PC-9 (cell line): ENCODE measurements at places on chromosomes 3 and 15. TPM values are rescaled to one million over a fixed set of nuclear protein-coding genes. Genes with fewer than 3 reads are reported as not detected.

The OPA1 gene
- 105 and 120 TPM in 2 replicates for total RNA-seq

- no peak overlapping the region for H3K4me3 ChIP-seq
- H3K27ac ChIP-seq = no peak overlapping the region
- H3K4me1 ChIP-seq = no peaks in the 10 kb centered on the region
Measured at GRCh38 chr3:171225165-171225564, 198.6 kb upstream of the SLC2A2 start.

GRCh38 chr3:36433511-36433910 is 53.2 kb downstream of the STAC start:
- no peak for DNase-seq
- H3K36me3 ChIP-seq = no peaks in the 10 kb centered on the region
- no peaks in the 10 kb centered on the region for H3K27me3 ChIP-seq
- no peak overlapping the region for H3K27ac ChIP-seq
- no peaks in the 10 kb centered on the region for H3K4me1 ChIP-seq
- no peak overlapping the region for H3K4me3 ChIP-seq

The GRK7 gene
- total RNA-seq = not detected in 2 replicates

The P2RY1 gene
- 0.88 and 1.2 TPM in 2 replicates for total RNA-seq

DNA sequence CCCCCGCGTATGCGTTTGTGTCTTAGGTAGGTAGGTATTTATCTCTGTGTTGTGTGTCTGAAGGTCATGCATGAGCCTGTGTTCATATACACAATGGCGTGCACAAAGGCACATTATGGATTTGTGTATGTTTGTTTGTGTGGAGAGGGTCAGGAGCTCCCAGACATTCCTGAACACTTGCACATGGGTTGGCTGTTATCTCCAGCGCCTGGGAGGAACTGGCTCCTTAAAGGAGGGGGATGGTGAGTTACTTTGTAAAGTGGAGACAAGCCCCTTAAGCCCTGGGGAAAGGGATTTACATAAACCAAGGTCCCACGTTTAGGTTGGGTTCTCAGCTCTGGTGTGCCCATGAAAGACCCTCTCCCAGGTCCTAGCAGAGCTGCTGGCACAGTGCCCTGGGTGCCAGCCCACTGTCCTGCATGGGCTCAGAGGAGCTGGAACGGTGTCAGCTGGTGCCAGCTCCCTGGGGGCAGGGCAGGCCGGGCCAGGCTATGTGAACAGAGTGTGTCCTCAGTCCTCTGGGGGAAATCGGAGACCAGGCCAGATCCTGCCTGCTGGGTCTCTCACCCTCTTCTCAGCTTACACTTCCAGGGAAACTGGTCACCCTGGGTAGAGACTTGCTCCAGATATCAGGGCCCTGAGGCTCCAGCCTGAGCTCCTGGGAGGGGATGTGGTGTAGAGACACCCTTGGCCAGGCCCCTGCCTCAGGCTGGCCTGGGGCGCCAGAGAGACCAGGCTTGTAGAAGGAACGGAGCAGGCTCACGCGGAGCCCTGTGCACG is 25.1 kb downstream of the SNX33 start:
- peaks cover 71% of the 10 kb centered on the region for H3K4me1 ChIP-seq
- H3K27ac ChIP-seq = peak overlapping the region; percentile 71
- no peaks in the 10 kb centered on the region for H3K27me3 ChIP-seq
- peak; percentile 81 for DNase-seq
- H3K36me3 ChIP-seq = no peaks in the 10 kb centered on the region
- peak overlapping the region; percentile 32; the same call in 1 of the 2 replicates for H3K4me3 ChIP-seq

The SUSD5 gene
- total RNA-seq = 0.35 and 0.45 TPM in 2 replicates

DNA sequence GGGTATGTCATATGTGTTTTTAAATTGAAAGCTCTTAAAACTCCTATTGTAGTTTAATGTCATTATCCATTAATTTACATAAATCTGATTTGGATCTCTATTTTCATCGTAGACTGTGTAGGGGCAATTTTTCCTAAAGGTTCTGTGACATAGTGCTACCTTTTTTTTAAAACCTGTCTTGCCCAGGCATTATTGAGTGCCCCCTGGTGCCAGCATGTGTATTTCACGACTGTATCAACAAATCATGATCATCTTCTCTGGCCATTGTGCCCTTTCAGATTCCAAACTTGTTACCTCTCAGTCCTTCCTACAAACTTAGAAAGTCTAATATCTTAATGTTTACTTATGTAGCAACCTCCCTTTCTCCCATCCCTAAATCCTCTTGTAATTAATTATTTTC is 97.2 kb upstream of the FLNB start:
- H3K27ac ChIP-seq = no peak overlapping the region
- DNase-seq = no peak
- H3K4me1 ChIP-seq = 0 out of 2 replicates have a peak, but pooled peaks cover 10% of the 10 kb centered on the region
- no peak overlapping the region for H3K4me3 ChIP-seq
- no peaks in the 10 kb centered on the region for H3K27me3 ChIP-seq
- H3K36me3 ChIP-seq = peaks cover 20% of the 10 kb centered on the region
